ENCODE measurements at places on chromosomes 5 and 9.

GRCh38 chr5:171956887-171957495 is 49.4 kb downstream of the FBXW11 start:
- no peak for DNase-seq

- no peak for DNase-seq
These were observed 19.5 kb upstream of the ASPN start for GRCh38 chr9:92501671-92502393.

DNA sequence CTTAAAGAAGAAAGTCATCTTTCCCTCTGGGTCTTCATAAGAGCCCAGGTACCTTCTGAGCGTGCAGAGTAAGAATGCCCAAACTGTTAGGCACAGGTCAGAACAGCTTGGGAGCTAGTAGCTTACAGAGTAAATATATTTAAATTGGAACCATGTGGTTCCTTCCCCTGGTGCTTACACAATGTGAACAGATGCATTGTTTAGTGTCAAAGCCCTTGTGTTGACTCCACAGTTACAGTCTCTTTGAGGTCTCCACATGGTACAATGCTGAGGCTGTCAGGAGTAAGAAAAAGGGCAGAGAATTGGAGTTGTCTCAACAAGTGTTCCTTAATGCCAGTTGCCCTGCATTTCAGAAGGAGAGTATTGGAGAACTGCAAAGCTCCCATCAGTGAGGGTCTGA is 188.5 kb downstream of the PAPPA start:
- DNase-seq = no peak

- no peak for DNase-seq
These were observed 31.4 kb downstream of the FXN start for GRCh38 chr9:69066955-69067354.

- DNase-seq = no peak
These were observed 152.9 kb upstream of the PITX1 start for GRCh38 chr5:135186662-135187522.

DNA sequence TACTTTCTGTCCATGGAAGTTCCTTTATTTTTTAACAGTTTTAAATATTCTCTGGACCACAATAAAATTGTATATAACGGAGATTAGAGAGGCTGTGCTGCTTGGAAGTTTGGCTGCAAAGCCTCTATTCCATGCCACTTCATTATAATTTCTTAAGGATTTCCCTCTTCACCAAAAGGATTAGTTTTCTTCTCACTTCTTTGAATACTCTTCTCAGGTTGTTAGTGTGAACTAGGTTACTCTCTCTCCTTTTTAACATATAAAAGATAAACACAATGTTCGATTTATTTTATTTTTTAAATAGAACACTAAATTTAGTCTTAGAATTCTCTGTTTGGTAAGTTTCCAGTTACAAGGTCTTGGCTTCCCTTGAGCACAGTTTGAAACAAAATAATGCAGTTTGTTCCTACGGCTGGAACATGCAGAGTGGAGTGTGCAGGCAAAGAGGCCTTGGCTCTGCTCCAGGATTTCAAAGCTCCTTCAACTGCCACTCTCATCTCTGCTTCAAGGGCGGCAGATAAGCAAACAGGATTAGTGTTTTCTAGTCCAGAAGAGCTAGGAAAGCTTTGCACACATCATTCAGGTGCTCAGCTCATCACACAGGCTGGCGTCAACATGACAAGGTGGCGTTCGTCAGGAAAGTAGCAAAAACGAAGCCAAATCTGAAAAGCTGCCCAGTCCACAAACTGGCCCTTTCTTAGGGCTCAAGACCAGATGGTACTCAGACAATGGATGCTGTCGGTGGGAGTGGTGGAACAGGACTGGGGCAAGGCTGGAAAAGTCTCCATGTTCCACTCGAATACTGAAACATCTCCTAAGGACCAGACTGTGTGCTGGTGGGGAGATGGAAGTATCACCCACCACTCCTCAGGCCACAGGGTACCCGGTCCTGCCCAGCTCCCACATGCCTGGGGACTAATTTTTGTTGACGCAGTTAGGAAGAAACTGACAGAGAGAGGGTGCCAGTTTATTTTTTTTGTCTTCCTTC is 286.6 kb downstream of the CRB2 start:
- no peak for DNase-seq

- DNase-seq = no peak
These were observed 6.7 kb downstream of the GAPT start for GRCh38 chr5:58497921-58498320.

- no peak for DNase-seq
These were observed 478.5 kb upstream of the DMAC1 start for GRCh38 chr9:8278048-8278447.

- no peak for DNase-seq
These were observed 22.5 kb downstream of the CDC42SE2 start for GRCh38 chr5:131286400-131286715.

GRCh38 chr9:92947268-92948037 is at the start of gene FGD3:
TSS of gene FGD3 (plus strand) at chr9:92947523. CDS start at chr9:92976257, 28,734 bp downstream.
- DNase-seq = no peak

GRCh38 chr5:150272531-150272930 is 17.0 kb downstream of the CAMK2A start:
- no peak for DNase-seq

DNA sequence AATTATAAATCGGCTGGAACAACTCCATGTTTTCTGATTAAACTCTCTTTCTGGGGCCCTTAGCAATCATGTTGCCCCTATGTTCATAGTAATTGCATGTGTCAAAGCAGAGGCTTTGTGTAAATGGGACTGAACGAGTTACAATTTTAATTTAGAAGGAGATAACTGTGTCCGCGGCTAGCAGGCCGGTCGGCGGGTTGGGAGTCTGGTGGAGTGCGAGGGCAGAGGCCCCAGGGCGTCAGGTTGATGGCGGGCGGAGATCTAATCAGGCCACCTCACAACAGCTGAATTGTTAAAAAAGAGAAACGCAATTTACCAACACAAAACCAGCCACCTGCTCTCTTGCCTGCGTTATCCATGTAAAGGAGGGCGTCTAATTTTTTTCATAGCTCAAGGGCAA is 134.9 kb upstream of the LPCAT1 start:
- DNase-seq = no peak

- no peak for DNase-seq
These were observed 41.9 kb upstream of the CFAP157 start for GRCh38 chr9:127664678-127665507.

- no peak for DNase-seq
These were observed 80.2 kb downstream of the FGF18 start for GRCh38 chr5:171499611-171500010.

- no peak for DNase-seq
These were observed 46.3 kb downstream of the DENND1A start for GRCh38 chr9:123883634-123884033.

DNA sequence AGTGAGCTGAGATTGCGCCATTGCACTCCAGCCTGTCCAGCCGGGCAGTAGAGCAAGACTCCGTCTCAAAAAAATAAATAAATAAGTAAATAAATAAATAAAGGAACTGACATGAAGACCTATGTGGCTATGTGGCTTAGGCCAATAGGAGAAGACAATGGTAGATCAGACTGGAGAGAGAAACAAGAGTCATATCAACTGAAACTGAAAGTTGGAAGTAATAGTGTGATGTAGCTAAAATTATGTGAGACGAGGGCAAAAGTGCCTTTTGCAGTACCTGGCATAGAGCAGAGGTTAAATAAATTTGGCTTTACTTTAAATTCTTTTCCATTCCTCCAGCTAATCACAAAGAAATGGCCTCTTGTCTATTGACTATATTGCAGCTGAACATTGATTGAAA is 7.3 kb downstream of the FBP2 start:
- no peak for DNase-seq

DNA sequence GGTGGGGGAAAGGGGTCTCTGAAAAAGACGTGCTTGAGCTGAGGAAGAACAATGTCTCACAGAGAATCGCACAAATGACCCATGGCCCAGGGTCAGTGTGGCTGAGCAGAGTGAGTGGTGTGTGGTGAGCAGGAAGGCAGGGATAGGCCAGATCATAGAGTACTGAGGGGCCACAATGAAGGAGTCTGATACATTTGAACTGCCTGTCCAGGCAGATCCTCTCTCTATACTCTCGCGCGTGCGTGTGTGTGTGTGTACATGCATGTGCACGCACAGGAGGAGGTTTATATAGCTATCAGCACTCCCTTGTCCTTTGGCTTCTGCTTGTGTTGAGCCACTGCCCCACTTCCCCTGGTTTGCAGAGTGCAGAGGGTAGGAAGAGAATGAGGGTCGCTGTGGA is 294.0 kb downstream of the ZNF608 start:
- DNase-seq = no peak

DNA sequence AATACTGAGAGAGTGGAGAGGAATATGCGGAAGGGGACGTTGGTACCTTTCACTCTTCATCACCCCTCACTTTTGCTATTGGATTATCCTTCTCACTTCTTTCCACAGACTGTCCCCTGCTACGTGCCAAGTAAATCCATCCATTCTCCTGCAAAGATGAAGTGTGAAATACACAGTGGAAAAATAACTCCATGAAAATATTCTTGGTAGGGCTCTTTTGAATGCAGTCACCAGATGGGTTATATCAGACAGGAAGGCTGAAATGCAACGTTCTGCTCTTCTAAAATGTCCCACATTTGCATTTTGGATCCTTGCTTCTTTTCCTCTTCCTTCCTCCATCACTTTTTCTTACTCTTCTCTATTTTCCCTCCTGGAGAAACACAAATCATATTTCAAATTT is 510.3 kb upstream of the CLINT1 start:
- DNase-seq = no peak

DNA sequence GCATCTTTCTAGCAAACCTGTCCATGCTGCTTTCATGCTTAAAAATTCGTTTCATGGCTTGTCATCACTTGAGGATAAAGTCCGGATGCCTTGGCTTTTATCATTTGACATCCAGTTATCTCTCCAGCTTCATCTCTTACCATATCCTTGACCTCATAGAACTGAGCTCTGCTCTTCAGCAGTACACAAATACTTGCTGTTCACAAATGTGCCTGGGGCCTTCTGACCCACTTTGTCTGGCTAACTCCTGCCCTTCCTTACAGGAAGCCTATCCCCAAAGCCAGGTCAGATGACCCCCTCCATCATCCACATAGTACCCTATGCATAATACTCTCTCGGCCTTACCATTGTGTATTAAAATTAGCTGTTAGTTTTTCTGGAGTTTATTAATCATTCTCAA is 249.1 kb downstream of the SAXO1 start:
- no peak for DNase-seq

- no peak for DNase-seq
These were observed 15.2 kb upstream of the OSMR start for GRCh38 chr5:38830521-38831051.

DNA sequence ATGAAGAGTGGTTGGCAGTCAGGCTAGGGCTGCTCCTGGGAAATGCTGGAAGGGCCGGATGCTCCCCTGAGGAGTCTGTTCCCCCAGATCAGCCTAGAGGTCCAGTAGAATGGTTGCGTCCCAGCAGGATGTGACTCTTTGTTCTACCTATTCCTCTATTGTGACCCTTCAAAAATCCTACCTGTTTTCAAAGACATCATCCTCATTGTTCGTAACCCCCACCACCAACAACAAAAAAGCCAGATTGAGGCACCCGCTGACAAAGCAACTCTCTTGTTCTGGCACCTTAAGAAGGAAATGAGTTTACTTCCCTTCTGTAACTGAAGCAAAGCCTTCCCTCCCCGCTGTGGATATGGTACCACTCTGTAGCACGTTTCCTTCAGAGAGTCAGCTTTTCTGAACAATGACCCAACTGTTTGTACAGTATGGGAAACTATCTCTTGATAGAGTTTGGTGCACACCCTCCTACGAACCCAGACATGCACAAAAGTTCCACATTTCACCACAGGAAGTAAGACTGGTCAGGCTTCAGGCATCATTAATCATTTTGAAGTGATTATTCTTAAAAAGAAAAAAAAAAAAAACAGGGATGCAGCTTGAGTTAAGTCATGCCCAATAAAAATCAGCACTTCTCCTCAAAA is 207.2 kb downstream of the ENC1 start:
- DNase-seq = no peak

DNA sequence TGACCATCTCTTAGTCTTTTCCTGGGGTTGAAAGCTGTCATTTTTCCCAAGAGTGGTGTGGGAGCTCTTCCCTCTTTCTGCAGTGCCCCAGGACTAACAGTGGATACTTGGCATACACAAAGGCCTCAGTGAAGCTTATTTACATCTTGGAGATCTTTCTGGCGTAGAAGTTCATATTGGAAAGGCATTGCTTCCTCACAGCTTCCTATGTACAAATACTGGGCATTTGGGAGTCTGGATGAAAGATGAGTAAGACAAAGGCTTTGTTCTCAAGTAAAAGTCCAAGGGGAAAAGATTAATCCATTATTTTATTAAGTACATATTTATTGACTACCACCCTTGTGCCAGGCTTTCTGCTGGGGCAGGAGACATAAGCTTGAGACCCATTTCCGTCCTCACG is 22.0 kb downstream of the MAP3K1 start:
- no peak for DNase-seq

- DNase-seq = no peak
These were observed 14.6 kb downstream of the SPATA9 start for GRCh38 chr5:95668216-95668615.

DNA sequence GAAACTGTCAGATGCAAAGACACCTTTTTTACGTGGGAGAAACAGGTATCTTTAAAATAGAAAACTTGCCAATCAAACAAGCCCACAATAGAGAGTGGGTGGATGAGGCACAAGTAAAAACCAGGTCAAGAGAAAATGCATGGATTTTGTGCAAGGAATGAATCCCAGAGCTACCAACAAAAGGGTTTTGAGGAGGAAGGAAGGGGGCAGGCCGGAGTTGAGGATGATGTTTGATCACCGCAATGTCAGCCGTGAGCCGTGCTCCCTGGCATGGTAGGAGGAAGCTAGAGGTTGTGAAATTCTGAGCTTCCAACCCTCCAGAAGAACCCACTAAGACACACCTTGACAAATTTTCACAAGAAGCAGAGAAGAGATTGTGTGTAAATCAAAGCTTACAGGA is 53.2 kb downstream of the HRH2 start:
- no peak for DNase-seq

DNA sequence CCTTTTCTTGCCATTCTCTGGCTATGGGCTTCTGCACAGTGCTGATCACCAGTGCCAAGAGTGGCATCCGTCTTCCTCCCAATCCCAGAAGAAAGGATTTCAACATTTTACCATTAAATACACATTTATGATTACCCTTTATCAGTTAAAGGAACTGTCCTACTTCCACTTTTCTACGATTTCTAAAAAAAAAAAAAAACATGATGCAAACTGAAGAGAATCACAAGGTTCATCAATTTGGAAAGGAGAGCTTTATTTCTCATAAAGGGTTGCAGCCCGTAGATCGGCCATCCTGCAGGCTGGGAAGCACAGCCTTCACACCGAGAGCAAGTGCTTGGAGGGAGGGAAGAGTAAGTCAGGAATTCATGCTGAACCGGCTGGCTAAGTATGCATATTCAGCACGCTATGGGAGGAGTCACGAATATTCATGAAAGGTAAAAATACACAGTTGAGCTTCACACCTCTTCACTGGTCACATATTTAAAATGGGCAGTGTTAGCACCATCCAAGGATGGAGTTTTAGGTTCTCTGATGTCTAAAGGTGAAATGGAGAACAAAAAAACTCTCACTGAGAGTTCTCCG is 52.5 kb upstream of the SEMA4D start:
- no peak for DNase-seq

DNA sequence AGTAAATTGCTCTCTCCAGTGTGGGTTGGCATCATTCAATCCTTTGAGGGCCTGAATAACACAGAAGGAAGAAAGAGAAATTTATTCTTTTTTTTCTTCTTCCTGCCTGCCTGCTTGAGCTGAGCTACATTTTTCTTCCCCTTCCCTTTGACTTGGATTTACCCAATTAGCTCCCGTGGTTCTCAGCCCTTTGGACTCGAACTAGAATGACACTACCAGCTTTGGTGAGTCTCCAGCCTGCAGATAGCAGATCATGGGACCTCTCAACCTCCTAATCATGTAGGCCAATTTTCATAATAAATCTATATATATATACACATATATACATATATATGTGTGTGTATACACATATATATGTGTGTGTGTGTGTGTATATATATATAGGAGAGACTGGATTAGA is 128.6 kb downstream of the ISOC1 start:
- DNase-seq = no peak

Measured in activated T-cell treated with anti-CD3 and anti-CD28 coated beads for 48 hours (primary cell).